Activated T-helper 1 cell treated with anti-CD3 and anti-CD28 coated beads, Interleukin-12 subunit alpha, Interleukin-12 subunit beta, Interleukin-2, Interleukin-4 antibody, amounts not matched to agents 30 ng/mL and 10 ng/mL and 1 ng/mL, durations not matched to agents 14 hours and 24 hours and 36 hours (primary cell): ENCODE measurements at places on chromosomes 2 and 18. TPM values are rescaled to one million over a fixed set of nuclear protein-coding genes. Genes with fewer than 3 reads are reported as not detected.

Gene FBLN7
- total RNA-seq = 26.4 and 29.6 TPM in 2 replicates

Gene IL36G
- not detected in 2 replicates for total RNA-seq

- DNase-seq = no peak
Measured at GRCh38 chr2:236728916-236729670, 159.5 kb downstream of the ACKR3 start.

GRCh38 chr18:8468191-8468590 is 141.0 kb upstream of the RAB12 start:
- DNase-seq = no peak

Gene STPG4
- 0.34 TPM in 1 of 2 replicates, not detected in the other for total RNA-seq

GRCh38 chr2:11932962-11933361 is 186.5 kb downstream of the LPIN1 start:
- no peak for DNase-seq

GRCh38 chr2:159637988-159638501 is 21.7 kb upstream of the BAZ2B start:
- DNase-seq = no peak

GRCh38 chr18:13565228-13565627 is 161.1 kb downstream of the FAM210A start:
- DNase-seq = no peak

GRCh38 chr2:40535972-40536371 is 84.1 kb upstream of the SLC8A1 start:
- DNase-seq = no peak

DNA sequence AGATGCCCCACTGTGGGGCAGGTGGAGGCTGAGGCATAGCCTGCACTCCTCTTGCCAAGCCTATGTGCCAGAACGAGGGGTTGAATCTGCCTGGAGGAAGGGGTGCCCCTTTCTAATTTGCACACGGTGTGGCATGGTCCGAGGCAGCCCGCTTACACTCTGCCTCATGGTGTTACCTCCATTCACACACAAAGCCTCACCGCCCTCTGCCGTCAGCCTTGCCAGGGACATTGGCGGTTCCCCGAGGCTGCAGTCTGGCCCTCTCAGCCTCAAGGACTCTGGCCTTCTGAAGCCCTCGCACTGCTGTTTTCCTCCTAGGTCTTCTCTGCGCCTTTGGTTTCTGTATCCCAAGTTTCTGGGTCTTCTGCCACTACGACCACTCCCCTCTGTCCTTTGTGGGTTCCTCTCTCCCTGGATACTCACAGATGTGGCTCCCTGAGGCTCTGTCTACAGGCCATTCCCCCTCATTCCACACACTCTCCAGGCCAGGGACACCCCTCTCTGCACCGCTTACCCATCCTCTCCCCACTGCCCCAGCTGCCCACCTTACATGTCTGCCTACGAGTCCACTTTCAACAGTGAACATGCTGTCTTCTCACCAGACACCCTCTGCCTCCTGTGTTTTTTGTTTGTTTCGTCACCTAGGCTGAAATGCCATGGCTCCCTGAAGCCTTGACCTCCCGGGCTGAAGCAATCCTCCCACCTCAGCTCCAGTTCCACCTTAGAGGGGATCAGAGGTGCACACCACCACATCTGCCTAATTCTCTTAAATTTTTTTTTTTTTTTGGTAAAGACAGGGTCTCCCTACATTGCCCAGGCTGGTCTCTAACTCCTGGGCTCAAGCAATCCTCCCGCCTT is 7.9 kb upstream of the ASPRV1 start:
- DNase-seq = no peak

GRCh38 chr2:137950238-137950637 is 14.0 kb upstream of the HNMT start:
- DNase-seq = no peak

DNA sequence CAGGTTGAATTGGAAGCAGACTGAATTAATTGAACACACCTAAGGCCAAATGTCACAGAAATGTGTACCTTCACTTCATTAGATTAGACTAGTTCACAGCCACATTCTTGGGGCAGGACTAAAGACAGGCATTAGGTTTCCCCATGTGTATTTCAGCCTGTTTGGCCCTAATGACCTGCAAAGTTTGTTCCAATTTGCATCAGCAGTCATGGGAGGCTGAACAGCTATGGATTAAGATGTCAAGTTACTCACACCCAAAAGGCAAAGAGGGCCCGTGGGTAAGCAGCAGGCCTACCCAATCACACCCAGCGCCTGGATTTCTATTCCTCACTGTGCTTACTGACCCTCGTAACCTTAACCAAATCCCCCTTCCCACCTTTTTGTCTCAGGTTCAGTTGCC is 99.6 kb upstream of the RIOK3 start:
- no peak for DNase-seq

Gene FBXO48
- 1.3 and 1.4 TPM in 2 replicates for total RNA-seq

DNA sequence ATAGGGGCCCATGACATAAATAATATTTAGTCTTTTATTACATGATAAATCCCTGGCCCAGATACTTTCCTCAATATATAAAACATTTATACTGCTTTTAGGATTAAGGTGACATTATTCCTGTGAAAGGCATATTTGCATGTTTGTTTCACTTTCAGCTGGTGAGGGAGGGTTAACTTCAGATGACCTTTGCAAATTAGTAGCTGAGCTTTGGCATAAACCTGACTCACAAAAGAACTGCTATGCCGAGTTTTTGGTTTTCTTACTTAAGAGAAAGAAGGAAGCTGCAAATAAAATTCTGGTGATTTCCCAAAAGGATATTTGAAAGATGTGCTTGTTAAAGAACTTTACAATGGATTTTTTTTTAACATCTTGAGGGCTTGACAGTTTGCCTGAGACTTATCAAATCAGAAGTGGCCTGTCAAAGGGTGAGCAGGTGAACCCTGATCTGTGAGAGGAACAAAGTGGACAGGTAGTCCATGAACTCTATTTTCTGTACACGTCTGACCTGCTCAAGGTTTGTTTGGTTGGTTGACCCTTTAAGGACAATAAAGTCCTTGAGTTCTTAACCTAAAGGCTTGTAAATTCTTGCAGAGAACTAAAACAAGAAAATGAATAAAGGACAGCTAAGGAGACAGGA is 93.5 kb downstream of the FAM124B start:
- DNase-seq = no peak

- no peak for DNase-seq
Measured at GRCh38 chr2:205270689-205271088, 411.6 kb upstream of the NRP2 start.

Gene NDC80
- total RNA-seq = 41.2 and 42.6 TPM in 2 replicates

Gene ABHD1
- 0.34 and 0.96 TPM in 2 replicates for total RNA-seq

GRCh38 chr2:96161898-96162297 is 16.7 kb upstream of the DUSP2 start:
- no peak for DNase-seq

- no peak for DNase-seq
Measured at GRCh38 chr2:1692342-1692741, 52.0 kb downstream of the PXDN start.

- DNase-seq = no peak
Measured at GRCh38 chr18:75081486-75081885, 127.5 kb downstream of the PTGR3 start.

DNA sequence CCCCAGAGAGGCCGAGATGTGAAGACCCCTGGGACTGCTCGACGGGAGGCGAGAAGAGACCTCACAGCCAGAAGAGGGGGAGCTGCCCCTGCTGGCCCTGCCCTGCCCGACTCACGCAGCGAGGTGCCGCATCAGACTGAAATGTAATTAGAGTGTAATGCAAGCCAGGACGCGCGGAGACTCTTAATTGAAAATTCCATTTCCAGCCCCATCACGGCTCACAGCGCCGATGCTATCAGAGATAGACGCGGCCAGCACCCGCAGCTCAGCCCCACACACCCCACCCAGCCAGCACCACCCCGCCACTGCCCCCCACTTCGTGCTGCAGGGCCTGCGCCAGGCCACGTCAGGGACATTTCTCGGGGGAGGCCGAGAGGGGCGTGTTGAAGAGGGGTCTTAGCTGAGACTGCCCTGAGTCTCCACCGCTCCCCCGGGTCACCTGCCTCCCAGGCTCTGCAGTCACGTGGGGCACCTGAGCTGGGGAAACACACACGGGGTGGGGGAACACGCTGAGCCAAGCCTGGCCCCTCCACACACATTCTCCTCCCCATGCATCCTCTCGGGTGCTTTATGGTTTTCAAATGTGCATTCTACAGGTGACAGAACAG is 78.1 kb downstream of the TEX51 start:
- no peak for DNase-seq

DNA sequence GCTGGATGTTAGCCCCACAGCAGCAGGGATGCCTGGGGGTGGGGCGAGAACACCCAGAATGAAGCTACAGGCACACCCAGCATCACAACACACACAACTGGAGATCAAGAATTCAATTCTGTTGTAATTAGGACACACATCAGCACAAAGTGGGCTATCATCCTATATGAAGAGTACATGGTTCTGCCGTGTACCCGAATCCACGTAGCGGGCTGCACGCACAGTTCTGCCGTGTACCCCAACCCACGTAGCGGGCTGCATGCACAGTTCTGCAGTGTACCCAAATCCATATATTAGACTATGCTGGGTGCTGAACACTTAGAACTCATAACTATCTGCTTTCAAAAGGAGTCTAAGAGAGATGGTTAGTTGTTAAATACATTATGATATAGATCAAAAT is 86.5 kb downstream of the EIPR1 start:
- DNase-seq = no peak

- no peak for DNase-seq
Measured at GRCh38 chr18:25737710-25738311, 352.6 kb downstream of the SS18 start.

Gene ARL6IP6
- 30.2 and 31.7 TPM in 2 replicates for total RNA-seq

DNA sequence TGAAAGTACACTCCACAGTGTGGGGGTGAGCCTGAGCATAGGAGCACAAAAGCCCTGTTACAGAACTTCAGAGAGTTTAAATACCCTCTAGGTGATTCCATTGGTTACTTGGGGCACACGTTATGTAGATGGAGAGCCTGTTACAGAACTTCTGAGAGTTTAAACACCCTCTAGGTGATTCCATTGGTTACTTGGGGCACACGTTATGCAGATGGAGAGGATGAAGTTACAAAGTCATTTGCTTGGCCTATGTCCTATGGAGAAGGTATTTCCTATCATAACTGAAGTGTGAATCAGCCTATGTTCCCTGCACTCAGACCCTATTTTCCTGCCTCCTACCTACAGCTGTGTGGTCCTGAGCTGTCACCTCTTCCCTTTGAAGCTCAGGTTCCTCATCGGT is 3.8 kb upstream of the CAPN10 start:
- DNase-seq = no peak

GRCh38 chr2:2662037-2662846 is 331.2 kb upstream of the MYT1L start:
- DNase-seq = no peak

Gene UGT1A7
- total RNA-seq = not detected in 2 replicates

DNA sequence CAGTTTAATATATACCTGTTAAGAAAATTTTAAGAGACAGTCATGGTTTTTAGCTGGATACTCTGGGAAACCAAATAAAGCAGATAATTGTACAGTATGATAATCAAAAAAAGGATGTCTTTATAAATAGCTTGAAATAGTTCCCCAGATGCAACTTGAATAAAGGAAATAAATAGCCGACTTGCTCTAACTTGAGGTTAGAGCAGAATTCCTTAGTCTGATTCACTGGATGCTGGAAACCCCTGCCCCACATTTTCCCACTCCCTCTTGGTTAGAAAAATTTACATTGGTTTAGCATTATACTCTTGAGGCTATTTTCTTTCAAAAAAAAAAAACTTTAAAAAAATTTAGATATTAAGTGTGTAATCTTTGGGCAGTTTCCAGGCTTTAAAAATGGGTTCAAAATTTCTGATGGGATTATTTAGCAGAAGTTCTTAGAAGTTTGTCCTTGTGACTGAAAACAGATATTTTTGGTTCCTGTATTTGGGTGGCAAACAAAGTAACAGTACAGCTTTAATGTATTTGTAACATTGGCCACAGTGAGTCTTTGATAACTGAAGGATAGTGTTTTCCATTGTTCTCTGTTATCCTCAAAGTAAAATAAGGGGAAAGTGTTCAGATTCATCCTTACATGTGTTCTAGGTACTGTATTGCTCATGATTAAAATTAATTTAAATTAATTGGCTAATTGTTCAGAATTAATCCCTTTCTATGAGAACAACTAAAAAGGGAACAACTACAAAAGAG is 39.6 kb downstream of the ITGAV start:
- no peak for DNase-seq

Gene SCN2A
- total RNA-seq = not detected in 2 replicates

DNA sequence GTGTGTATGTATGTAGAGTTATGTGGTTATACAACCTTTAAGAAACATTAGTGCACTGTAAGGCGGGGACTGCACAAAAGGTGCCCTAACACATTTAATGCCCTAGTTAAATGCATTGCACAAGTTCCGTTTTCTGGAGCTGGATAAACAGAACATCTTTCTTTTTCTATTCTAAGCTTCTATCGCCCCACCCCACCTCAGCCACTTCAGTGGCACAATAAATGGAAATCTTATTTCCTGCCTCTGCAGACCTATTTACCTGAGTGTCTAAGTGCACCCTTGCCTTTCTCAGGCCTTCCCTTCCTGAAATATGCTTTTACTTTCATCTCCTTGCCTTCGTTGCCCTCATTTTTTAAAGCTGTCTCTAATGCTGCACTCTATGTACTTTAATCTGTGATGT is 123.5 kb downstream of the TANC1 start:
- no peak for DNase-seq

DNA sequence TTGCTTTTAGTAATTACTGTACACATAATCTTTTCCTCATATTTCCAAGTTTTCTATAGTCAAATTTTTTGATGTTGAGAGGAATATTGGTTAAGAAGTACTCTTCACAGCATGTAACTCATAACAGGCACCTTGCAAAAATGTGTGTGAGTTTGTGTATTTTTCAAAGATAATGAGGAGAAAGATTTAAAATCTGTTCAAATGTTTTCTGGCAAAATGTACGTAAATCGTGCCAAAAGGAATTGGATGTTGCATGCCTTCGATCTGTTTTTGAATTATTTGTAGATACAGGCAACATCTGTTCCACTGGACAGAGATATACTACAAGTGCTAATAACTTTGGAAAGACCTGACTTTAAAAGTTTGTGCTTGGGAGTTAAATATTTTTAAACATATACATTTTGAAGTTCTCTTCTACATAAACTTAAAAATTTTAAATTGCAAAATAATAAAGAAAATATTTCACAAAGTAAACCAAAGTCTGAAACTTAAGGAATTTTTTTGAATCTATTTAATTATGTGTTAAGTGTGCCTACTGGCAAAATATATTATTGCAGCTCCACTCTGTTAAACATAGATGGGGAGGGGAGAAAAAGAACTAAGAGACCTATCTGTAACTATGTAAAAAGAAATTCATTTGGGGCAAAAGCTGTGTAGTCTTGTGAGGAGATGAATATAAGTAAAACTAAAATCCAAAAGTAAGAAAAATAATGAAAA is 133.5 kb upstream of the UBE2E3 start:
- DNase-seq = no peak

DNA sequence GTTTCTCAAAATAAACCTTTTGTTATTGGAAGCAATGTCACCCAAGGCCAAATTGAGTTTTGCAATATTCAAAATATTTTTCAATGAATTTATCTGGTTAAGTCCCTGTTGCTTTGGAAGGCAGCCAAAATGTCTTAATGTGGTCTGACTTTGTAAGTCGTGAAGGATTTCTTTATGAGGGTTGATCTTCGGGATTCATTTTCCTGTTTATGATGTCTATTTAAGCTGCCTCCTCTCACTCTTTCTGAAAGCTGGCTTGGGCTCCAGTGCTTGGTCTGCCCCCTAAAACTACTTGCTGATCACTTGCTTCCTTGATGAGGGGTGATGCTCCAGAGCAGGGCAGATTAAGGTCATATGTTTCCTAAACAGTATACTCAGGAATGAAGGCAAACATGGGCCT is 141.1 kb downstream of the ANTXR1 start:
- no peak for DNase-seq
